IgD-negative memory B cell (primary cell): ENCODE measurements at places on chromosomes 3 and 15. TPM values are rescaled to one million over a fixed set of nuclear protein-coding genes. Genes with fewer than 3 reads are reported as not detected.

Gene PP2D1
- 0.64 TPM for polyA plus RNA-seq

Gene DNAH12
- polyA plus RNA-seq: not detected

Gene ADGRG7
- polyA plus RNA-seq: not detected

Gene FGF12
- 0.38 TPM for polyA plus RNA-seq
